BJ (cell line): ENCODE measurements at places on chromosomes 3 and 15. TPM values are rescaled to one million over a fixed set of nuclear protein-coding genes. Genes with fewer than 3 reads are reported as not detected.

- DNase-seq: no peak
These were observed 181.0 kb upstream of the PPP2R3A start for GRCh38 chr3:135784557-135784956.

- peak; percentile 79 for DNase-seq
These were observed 94.7 kb downstream of the PDZRN3 start for GRCh38 chr3:73530022-73530396.

GRCh38 chr15:68843425-68844311 lies 23.0 kb upstream of the ANP32A start:
- no peak for DNase-seq

PTH1R gene
- polyA plus RNA-seq: 1.3 and 2.1 TPM in 2 replicates

DNA sequence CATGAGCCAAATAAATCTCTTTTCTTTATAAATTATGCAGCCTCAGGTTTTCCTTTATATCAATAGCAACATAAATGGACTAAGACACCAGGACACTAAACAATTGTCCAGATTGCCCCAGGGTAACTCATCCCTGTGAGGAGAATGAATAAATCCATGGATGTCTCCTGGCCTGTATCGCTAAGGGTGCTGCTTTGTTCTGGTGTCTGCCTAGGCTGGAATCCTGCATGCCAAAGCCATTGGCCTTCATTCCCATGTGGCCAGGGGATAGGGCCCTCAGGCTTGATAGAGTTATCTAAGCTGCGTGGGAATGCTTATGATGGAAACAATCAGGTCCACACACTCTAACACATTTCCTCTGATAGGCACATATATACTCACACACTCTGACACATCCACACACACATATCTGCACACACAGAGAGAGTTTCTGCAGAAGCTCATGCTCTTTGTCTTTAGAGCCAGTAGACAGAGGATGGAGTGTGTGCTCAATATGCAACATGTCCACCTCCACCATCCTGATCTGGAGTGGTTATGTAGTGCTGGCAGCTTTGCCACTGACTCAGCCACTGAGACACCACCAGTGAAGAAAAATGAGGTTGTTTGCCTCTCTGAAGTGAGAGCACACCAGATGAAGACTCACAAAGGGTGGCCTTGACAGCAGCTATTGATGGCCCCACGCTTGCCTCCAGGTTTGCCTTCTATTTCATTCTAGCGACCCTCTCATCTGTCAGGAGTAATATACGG lies 24.0 kb upstream of the DGKG start:
- DNase-seq: no peak

DNA sequence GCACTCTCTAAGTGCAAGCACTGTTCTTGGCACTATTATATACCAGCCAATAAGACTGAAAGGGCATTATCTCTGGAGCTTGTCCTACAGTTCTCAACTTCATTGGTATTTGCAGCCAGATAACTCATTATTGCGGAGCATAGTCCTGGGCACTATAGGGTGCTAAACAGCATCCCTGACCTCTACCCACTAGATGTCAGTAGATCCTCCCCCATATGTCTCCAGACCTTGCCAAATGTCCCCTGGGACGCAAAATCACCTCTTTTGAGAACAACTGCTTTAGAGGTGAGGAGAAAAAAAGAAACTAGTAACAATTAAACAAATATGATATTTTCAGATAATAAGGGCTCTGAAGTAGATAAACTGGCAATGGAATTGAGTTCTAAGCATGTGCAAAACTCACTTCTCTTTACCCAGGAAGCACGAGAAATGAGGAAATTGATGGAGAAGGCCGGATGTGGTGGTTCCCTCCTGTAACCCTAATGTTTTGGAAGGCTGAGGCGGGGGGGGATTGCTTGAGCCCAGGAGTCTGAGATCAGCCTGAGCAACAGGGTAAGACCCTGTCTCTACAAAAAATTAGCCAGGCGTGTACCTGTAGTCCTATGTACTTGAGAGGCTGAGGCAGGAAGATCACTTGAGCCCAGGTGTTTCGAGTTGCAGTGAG lies 61.4 kb downstream of the FRMD4B start:
- no peak for DNase-seq

GRCh38 chr15:99412082-99412481 lies 153.7 kb upstream of the MEF2A start:
- no peak for DNase-seq

LSAMP gene
- polyA plus RNA-seq: 1.5 and 2.7 TPM in 2 replicates

DNA sequence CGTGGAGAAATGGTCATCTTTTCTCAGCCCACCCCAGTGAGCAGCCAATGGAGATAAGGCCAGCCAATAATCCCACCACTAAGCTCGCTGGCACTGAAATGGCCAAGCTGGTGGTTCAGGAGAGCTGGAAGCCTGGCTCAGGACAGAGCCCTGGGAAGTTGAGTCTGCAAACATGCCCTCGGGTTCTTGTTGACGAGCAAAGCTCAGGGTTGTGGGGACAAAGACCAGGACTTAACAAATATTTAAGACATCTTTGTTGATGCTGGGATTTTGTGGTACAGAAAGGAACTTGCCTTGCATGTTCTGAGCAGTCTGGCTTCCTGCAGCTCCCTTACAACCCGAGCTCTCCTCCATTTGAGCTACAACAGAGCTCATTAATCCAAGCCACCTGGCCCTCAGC lies 4.4 kb downstream of the FAH start:
- DNase-seq: no peak

DNA sequence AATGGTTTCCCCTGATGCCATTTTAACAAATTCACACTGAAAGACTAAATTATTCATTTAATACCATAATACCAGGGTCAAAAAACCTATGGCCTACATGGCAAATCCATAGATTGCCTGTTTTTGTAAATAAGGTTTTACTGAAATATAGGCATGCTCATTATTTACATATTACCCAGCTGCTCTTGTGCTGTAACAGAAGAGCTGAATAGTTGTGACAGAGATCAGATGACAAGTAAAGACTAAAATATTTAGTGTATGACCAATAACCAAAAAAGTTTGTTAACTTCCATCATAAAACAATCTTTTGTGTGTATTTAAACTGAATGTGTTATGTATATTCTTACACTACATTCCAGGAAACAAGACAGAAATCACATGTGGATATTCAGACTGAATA lies 60.2 kb downstream of the DENND4A start:
- DNase-seq: no peak

GRCh38 chr3:27049792-27050191 lies 319.4 kb downstream of the NEK10 start:
- DNase-seq: no peak

DNA sequence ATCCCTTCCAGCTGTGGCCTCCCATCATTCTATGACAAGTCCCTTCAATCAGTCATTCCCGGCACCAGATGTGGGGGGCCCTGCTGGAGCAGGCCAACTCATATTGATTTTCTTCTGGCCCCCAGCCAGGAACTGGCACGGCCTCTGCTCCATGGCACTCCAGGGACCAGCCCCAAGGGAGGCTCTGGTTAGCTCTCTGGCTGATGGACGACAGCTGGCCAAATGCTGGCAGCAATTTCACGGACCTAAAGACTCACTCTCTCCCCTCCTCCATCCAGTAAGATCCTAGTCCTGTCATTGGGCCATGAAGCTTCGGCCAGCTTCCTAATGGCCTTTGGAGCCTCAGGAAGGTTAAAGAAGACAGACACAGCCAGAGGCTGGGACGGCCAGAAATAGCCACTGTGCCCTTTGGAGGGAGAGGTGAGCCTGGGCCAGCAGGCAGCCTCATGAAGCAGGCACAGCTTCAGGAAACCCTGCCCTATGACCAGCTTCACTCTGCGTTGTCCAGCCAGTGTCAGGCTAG lies 131.0 kb downstream of the MEX3B start:
- no peak for DNase-seq

DNA sequence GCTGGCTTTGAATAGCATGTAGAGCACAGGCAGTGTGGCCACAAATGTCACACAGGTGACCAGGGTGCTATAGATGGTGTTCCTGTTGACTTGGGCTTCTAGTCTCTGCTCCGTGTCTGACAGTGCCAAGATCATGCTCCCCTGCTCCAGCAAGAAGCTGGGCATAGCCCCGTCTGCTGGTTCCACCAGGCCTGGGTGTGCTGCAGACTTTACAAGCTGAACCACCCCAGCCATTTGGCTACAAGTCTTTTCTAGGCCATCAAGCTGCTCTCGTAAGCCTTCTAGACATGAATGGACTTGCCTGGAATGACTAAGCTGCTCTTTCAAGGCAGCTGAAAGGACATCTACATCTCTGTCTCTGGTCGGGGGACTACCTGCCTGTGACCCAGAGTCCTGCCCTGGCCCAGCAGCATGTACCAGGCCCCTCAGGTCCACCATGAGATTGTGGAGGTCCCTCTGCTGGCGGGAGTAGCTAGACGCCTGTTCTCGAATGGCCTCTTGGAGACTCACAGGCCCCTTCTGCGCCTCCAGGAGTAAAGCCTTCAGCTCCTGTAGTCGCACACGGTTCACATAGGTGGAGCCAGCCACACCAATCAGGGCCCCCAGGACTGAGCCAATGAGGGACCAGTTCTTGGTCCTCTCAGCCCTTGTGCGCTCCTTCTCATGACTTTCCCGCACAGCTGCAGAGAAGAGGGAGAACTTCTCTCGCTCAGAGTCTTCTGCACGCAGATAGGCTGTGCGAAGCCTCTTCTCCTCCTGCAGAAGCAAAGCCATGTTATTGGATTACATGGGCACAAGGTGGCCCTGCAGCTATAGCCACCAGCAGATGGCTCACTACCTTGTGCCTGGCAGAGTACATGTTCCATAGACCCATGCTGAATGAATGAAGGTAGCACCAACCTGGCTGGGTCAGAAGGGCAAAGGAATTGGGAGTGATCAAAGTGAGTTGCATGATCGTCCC lies 2.8 kb upstream of the PLXNB1 start:
- no peak for DNase-seq

SERINC4 gene
- 0.04 TPM in 1 of 2 replicates, not detected in the other for polyA plus RNA-seq

COL8A1 gene
- polyA plus RNA-seq: 186 and 213 TPM in 2 replicates

DNA sequence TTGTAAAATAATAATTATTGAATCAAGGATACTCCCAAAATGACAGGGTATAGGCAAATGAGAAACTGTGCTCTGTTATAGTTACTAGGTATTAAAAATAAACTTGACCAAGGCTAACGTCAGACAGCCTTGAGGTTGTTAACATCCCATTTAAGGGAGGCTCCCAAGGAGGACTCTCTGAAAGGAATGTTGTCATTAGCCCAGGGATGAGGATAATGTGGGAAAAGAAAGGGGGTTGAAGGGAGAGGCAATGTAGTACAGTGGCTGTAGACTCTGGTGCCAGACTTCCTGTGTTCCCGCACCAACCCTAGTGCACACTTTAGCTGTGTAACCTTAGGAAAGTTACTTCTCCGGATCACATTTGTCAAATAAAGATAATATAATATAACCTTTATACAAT lies 47.0 kb upstream of the RARB start:
- DNase-seq: no peak

- DNase-seq: no peak
These were observed 155.5 kb downstream of the GOLIM4 start for GRCh38 chr3:167940241-167940640.

- no peak for DNase-seq
These were observed at the start of gene GNB5 for GRCh38 chr15:52191207-52191606. Gene GNB5 (minus strand): TSS chr15:52191392. CDS start chr15:52184676, 6,716 bp downstream.

- DNase-seq: peak; percentile 87
These were observed 120.1 kb upstream of the UBE2E1 start for GRCh38 chr3:23685541-23686258.

DNA sequence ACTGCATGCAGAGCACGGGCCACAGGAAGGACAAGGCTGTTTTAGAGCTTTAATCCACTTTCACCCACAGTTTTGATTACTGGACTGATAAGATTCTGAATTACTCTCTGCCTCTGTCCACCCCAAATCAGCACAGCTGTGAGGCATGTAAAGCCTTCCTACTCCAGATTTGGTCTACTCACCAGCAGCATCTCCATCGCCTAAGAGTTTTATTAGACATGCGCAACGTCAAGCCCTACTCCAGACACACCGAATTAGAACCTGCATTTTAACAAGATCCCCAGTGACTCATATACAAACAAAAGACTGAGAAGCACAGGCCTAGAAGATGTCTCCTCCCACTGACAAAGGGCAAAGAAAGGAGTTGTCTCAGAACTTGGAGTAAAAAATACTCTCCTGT lies 221.2 kb downstream of the TUSC7 start:
- DNase-seq: no peak

HRG gene
- polyA plus RNA-seq: not detected in 2 replicates

GRCh38 chr3:52200981-52201679 lies 3.2 kb downstream of the ALAS1 start:
- DNase-seq: no peak

IDH2 gene
- polyA plus RNA-seq: 98.7 and 164 TPM in 2 replicates

FANCD2OS gene
- not detected in 2 replicates for polyA plus RNA-seq

DLEC1 gene
- 0.02 and 0.06 TPM in 2 replicates for polyA plus RNA-seq

GRCh38 chr3:87260270-87260669 lies 16.1 kb downstream of the POU1F1 start:
- peak; percentile 3 for DNase-seq
